ENCODE measurements at places on chromosomes 12 and 14.

GRCh38 chr12:50061171-50061570 is 3.8 kb downstream of the ASIC1 start:
- no peak overlapping the region for H3K27ac ChIP-seq
- H3K4me3 ChIP-seq = no peak overlapping the region
- peaks cover 33% of the 10 kb centered on the region for H3K4me1 ChIP-seq
- DNase-seq = no peak
- no peaks in the 10 kb centered on the region for H3K36me3 ChIP-seq

DNA sequence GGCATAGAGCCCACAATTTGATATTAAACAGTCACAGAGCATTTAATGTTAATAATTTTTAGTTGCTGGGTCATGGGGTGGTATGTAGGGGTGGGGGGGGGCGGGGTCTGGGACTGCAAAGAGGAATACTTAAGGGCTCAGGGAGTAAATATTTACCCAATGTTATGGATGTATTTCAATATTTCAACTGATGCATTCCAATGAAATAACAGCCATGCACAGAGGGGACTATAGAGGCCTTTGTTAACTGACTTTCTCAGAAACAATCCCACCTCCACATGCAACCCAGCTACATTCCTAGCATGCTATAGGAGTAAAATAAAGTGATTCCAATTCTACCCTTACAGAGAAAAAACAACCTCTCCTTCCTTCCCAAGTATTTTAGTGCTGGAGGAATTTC is 7.9 kb upstream of the BBS10 start:
- H3K36me3 ChIP-seq = peaks cover 48% of the 10 kb centered on the region
- no peak for DNase-seq
- no peaks in the 10 kb centered on the region for H3K27me3 ChIP-seq
- no peak overlapping the region for H3K4me3 ChIP-seq

- no peaks in the 10 kb centered on the region for H3K4me1 ChIP-seq
- H3K27me3 ChIP-seq = no peaks in the 10 kb centered on the region
- H3K4me3 ChIP-seq = no peak overlapping the region
- DNase-seq = no peak
- H3K36me3 ChIP-seq = peaks cover 88% of the 10 kb centered on the region
Measured at GRCh38 chr14:99507860-99508640, 26.8 kb downstream of the CCNK start.

- no peaks in the 10 kb centered on the region for H3K36me3 ChIP-seq
- no peaks in the 10 kb centered on the region for H3K4me1 ChIP-seq
- DNase-seq = no peak
- H3K27me3 ChIP-seq = no peaks in the 10 kb centered on the region
- H3K4me3 ChIP-seq = no peak overlapping the region
- no peak overlapping the region for H3K27ac ChIP-seq
Measured at GRCh38 chr12:95582230-95583058, 31.2 kb upstream of the USP44 start.

DNA sequence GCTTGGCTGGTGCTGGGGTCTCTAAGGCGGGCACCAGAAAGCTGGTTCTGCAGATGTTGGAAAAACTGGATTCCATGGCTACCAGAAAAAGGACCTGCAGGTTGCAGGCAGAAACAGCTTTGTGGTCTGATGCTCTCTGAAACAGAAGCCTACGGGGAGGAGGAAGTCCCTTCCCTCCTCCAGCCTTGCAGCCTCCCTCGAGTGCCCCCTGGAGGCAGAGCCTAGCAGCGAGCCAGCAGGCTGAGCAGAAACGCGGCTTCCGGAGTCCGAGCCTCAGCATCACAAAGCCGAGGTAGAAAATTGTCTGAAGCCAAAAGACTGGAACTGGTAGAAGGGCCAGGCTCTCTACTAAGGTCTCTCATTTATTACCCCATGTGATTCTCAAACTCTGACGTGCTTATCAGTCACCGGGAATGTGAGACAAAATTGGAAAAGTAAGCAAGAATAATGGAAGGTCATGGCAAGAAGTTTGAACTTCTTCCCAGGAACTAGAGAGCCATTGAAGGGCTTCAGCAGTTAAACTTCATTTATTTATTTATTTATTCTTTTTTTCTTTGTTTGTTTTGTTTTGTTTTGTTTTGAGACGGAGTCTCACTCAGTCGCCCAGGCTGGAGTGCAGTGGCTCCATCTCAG is 82.2 kb upstream of the CPSF6 start:
- H3K4me1 ChIP-seq = peaks cover 16% of the 10 kb centered on the region
- no peaks in the 10 kb centered on the region for H3K27me3 ChIP-seq
- DNase-seq = peak; percentile 82
- no peaks in the 10 kb centered on the region for H3K36me3 ChIP-seq
- peak overlapping the region; percentile 17 for H3K4me3 ChIP-seq

All from CD4-positive, alpha-beta T cell (primary cell).